ENCODE measurements at places on chromosomes 5 and 9.

- peak; percentile 95 for DNase-seq
Observed at GRCh38 chr5:177446200-177447065, at the start of gene PRR7. Gene PRR7 (plus strand): TSS chr5:177446814. CDS start chr5:177455068, 8,254 bp downstream.

- no peak for DNase-seq
Observed at GRCh38 chr5:109191153-109191558, 218.6 kb downstream of the PJA2 start.

- DNase-seq, result no peak
Observed at GRCh38 chr9:134169724-134170401, 5.5 kb upstream of the RNU6ATAC start.

DNA sequence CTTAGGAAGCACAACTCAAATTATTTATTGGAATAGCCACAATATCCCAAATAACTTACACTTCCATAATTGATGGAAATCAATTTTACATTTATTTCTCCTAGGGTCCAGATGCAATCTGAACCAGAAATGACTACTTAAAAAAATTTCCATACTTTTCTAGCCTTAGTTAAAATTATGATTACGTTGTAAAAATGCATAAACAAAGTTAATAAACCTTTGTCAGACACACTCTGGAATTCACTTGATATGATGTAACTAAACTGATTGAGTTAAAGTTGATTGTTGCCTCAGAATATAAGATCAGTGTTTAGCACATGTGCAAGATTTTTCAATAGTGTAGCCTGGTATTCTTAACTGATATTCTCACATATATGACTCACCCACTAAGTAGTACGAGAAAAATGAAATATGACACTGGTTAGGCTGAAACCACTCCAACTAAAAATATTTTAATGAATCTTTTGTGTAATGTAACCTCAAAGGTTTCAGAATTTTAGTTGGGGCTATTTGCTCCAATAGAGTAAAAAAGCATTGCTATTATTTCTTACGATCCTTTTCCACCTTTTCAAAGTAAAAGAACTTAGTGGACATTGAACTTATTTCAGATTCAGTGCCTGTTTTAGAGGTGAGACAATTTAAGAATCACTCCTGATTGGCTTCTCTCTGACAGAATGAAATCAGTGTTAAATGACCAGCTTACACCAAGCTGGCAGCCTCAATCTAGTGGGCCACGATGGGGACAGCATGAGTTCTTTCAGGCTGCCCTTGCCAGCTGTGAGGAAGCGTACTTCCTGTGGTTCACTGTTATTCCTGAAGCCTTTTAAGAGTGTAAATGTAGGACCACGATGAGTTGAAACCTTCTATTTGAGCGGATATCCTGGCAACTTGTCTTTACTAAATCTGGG lies 277.2 kb upstream of the CDH9 start:
- DNase-seq, result no peak

DNA sequence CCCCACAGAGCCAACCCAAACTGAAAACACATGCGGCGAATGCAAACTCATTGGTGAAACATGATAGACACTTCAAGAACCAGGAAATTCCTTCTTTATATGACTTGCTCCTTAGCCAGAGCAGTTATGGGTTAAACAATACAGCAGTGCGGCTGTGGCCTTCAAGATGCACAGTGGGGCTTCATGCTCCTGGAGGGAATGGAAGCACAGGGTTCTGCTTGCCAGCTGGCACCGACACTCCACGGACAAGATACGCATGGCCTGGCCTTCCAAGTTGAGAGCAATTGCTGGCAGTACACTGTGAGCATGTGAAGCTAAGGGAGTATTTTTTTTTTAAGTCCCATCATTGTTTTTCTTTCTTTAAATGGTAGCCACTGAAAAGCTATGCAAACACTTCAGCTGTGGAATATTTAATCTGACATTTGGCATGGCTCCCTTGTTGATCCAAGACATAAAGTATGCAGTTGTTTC lies 451.6 kb upstream of the CD180 start:
- no peak for DNase-seq

DNA sequence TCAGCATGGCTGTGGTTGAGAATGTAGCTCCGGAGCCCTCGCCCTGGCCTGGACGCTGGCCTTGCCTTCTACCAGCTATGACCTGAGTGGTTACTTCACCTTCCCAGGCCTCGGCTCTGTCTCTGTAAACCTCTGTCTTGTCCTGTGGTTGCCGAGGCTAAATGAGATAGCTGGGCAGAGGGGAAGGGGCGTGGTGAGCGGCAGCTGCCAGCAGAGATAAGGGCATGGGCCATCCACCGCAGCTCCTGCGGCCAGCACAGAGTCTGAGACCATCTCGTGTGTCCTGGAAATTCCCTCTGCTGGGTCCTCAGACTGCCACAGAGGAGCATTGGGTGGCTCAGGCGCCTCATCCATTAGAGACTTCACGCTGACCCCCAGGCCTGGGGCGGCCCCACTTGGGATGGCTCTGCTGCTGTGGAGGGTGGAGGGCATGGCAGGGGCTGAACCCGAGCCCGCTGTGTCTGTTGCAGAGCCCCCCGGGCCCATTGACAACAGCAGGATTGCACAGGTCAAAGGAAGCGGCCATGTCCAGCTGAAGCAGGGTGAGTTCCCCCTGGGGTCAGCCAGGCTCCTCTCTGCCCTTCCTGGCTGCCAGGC lies 43.9 kb downstream of the USP20 start:
- no peak for DNase-seq

DNA sequence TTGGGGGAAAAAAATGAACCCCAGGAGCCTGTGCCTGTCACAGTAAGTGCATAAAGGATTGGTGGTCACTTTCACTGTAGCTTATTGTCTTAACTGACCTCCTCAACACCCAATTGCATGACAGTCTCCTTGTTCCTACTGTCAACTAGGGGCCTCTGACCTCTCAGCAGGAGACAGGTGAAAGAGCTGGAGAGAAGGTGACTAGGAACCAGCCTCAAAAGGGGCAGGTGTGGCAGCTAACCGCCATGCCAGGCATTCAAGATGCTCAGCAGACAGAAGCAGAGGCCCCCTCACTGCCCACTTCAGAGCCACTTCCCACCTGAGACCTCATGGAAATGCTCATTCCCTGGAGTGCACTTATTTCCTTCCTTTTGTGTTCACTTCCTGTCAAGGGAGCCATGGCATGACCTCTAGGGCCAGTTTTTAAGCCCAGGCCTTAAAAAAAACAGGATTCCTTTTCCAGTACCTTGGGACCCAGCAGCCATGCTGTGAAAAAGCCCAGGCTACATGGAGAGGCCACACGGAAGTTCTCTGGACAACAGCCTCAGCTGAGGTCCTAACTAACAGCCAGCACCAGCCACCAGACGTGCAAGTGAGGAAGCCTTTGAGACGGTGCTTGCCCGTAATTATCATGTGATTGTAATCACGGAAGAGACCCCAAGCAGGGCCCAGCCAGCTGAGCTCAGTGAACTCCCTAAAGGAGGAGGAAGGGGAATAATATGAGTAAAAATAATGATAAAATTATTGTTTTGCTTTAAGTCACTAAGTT lies 74.9 kb downstream of the NSUN2 start:
- no peak for DNase-seq

GRCh38 chr5:23089286-23089685 lies 236.1 kb upstream of the CDH12 start:
- DNase-seq, result no peak

- no peak for DNase-seq
Observed at GRCh38 chr9:114149765-114150340, 5.5 kb upstream of the COL27A1 start.

DNA sequence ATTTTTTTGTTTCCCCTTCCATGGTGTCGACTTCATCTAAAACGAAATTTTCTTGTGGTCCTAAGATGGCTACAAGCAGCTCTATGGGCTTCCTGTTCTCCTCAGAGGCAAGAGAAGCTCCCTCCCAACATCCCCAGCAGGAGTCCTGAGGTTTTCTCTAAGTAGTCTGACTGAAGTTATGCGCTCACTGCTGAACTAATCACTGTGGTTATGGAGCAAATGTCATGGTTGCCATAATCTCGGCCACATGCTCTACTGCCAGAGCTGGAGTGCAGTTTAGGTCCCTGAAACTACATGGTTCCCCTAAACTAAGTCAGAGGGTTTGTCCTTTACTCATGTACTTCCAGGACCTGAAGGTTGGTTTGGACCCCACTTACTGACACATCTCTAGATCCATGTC lies 68.0 kb upstream of the MAMDC2 start:
- DNase-seq, result no peak

GRCh38 chr5:54861212-54861894 lies 124.0 kb downstream of the ESM1 start:
- no peak for DNase-seq

- no peak for DNase-seq
Observed at GRCh38 chr9:127450243-127450760, 904 bp downstream of the RPL12 start.

All from SK-N-SH (cell line).